ENCODE measurements at places on chromosomes 5 and 9.

DNA sequence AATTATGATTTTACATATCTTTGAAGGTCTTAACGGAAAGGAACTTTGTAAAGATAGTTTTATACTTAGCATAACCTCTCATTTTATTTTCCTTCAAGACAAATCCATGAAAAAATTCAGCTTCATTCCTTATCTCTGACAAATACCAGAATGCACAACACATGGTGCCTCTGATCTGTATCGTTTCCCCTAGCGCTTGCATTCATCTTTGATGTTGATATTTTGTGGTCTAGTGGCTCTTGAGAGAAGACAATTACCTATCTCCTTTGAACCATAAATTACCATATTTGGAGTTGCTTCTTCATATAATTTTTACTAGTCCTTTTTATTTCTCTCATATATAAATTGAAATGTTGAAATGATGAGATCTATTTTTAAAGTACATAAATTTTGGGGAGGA lies 551.3 kb downstream of the PDE4D start:
- no peak for DNase-seq

GRCh38 chr9:111065414-111065813 lies 27.1 kb upstream of the LPAR1 start:
- DNase-seq, result no peak

- no peak for DNase-seq
Observed at GRCh38 chr9:16265688-16266087, 604.8 kb downstream of the BNC2 start.

DNA sequence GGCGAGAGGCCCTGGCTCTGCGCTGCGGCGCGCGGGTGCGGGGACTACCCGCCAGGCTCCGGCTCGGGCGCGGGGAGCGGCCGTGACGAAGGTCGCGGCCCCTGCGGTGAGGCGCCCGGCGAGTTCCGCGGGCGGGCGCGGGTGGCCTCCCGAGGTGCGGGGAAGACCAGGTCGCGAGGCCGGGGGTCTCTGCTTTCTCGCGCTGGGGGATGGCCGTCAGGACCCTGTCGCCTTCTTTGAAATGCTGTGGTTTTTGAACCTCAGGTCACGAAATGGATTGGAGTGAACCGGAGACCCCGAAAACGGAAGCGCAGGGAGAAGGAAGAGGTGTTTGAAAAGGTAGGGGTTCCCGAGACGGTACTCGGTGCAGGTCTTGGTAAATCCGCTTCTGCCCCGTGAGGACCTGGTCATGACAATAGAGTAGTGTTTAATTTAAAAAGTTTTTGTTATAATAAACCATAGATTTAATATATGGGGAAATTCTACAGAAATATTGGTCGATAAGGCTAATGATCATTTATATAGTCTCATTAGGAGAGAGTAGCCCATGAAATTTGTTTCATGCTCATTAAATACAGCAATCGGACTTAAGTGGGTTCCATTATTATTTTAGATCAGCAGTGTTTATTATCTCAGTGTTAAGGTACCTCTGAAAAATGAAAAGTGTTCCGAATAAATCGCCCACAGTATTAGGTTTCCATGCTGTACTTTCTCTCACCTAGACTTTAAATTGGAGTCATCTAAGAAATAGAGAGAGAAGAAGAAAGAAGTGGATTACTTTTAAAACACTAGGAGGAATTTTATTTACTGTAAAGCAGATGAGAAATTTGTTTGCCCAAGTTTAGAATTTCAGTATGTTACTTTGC lies 279.0 kb downstream of the AOPEP start:
- no peak for DNase-seq

DNA sequence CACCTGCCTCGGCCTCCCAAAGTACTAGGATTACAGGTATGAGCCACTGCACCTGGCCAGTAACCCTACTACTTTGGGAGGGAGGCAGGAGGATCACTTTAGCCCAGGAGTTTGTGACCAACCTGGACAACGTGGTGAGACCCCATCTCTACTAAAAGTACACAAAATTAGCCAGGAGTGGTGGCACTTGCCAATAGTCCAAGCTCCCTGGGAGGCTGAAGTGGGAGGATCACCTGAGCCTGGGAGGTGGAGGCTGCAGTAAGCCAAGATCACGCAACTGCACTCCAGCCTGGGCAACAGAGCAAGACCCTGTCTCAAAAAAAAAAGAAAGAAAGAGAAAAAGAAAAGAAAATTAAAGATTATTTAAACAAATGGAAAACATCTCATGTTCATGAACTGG lies 10.3 kb downstream of the GDF9 start:
- DNase-seq, result no peak

- DNase-seq, result no peak
Observed at GRCh38 chr9:112811518-112811917, 61.0 kb downstream of the SNX30 start.

DNA sequence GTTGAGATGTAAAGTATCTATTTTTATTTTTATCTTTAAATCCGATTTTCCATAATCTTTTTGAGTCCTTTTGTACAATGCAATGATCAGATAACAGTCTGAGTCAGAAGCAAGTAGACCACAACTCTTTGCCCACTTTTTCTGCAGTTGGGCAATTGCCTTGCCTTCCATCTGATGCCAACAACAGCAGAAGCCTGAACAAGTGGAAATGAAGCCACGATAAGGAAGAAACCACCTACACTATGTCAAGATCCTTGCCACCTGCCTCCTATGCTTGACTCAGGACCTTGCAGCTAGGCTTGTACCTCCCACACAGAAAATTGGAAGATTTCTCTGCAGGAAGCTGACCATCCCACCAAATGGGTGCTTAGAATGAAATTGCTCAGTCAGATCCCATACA lies 78.6 kb downstream of the ANXA1 start:
- no peak for DNase-seq

DNA sequence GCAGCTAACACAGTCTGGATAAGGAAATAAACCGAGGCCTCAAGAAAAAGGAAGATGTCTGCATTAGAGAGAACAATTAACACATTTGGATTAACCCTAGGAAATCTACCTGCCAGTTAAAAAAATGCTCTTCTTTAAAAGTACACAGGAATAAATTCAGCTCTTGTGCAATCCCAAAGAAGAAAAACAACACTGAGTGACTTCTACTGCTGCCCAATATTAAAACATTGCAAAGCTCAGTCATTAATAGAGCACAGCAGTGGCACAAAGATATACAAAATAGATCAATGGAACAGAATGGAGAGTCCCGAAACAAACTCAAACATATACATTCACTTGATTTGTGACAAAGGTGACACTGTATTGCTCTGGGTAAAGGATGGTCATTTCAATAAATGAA lies 119.7 kb downstream of the GNAQ start:
- DNase-seq, result no peak

DNA sequence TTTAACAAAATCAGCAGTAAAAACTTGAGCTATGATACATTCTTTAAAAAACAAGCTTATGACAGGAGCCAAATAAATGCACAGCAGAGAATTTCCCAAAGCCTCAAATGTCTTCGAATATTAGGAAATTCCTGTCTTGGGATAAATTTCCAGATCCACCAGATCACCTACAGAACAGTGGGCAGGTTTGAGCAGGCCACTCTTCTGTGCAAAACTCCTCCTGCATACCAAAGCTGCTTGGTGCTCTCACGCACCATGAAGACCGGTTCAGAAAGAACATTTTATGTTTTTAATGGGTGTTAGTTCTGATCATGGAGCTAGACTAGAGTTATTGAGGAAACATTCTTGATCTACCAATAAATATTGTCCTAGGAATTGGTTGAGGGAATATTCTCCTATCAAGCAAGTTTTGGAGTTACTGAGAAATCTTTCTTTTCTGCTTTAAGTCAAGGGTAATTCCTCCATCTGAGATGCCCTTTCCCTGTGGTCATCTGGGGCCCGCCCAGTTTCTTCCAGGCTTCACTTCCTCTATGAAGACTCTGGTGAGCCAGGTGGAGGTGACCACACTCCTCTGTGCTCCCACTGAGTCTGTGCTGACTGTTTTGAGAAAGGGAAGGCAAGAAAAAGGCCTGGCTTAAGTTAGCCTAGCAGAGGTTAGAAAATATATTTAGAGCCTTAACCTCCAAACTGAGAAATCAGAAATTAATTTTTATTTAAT lies 17.9 kb downstream of the TNFSF15 start:
- DNase-seq, result no peak

DNA sequence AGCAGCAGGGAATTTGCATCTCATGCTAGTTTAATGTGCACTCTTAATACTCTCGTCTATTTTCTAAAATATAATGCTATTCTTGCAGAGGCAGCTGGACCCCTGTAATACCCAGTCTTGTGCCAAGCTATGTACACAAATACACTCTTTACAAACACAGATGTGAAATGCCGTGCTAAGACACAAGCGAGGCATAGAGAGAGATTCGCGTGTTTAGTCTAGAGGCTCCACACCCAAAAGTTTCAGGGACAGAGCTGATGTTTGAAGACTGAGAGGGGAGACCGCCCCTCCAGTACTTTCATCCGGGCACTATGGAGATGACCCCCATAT lies 1.2 kb downstream of the DPYSL3 start:
- DNase-seq, result no peak

DNA sequence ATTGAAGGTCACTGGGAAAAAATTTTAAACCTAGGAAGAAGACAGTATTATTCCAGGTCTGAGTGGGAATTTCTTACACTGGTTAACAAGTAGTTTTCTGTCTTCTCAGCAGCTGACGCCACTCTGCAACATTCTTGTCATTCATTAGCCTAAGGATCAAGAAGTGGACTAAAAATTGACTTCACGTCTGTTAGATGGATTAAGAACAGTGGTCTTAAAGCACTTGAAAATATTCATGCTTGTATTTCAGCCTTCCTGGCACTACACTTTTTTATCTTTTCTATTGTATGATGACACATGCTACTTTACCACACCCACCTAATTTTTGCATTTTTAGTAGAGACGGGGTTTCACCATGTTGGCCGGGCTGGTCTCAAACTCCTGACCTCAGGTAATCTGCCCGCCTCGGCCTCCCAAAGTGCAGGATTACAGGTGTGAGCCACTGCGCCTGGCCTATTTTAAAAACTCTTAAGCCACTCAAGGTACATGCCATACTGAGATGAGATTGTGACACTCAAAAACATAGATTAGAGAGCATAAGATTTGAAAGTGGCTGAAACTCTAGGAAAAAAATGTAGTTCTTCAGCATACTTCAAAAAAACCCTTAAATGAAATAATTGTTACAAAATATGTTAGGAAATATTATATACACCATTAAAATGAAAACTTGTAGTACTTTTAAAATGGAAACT lies 8.4 kb downstream of the MATR3 start:
- DNase-seq, result no peak

- no peak for DNase-seq
Observed at GRCh38 chr5:126354012-126354857, 69.0 kb upstream of the GRAMD2B start.

DNA sequence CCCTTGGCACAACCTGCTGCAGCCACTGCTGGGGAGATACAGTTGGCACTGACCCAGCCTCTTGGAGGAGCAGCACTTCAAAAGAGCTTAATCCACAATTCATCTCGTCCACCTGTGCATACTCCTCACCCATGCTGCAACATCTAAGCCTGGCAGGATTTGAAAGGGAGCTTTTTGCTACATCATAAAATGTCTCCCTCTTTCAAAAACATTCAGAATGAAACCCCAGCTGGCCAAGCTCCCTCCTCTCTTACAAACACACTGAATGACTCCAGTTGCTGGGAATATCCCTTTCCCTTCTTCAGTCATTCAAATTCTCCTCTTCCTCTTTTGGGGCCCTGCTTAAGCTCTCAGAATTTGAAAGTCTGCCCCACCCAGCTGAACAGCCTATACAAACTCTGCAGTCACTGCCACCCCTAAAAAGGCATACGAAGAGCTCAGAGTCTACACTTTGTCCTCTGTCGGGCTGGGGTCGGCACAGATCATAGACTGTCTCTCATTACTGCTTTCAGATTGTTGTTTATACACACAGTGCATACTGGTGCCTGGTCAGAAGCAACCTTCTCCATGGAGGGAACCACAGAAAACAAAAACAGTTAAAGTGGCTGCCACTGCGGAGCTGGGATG lies 8.8 kb upstream of the C5orf15 start:
- no peak for DNase-seq

GRCh38 chr5:113166852-113167366 lies 190.3 kb downstream of the DCP2 start:
- DNase-seq, result no peak

- DNase-seq, result peak; percentile 75
Observed at GRCh38 chr9:136769710-136770191, 5.4 kb upstream of the LCN15 start.

- no peak for DNase-seq
Observed at GRCh38 chr5:4230471-4230785, 634.8 kb downstream of the IRX1 start.

DNA sequence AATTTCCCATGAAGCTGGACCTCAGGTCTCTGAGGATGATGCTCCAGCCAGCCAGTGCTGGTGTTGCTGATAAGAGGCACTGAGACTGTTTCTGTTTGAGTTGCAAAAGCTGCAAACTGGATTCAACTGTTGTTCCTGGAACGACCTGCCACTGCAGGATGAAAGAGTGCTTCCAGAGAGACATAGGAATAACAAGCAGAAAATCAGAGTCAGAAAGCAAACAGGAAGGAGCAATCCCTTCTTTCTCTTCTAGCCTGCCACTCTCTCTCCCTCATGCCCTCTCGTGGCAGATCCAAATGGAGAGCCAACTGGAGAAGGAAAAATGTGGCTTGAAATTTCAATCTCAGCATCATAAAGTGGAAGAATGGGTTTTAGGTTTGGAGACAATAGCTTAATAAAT lies 110.4 kb downstream of the STARD4 start:
- DNase-seq, result no peak

- peak; percentile 68 for DNase-seq
Observed at GRCh38 chr9:98101868-98102273, 17.2 kb downstream of the TRIM14 start.

- no peak for DNase-seq
Observed at GRCh38 chr9:126695701-126696400, 82.1 kb downstream of the LMX1B start.

DNA sequence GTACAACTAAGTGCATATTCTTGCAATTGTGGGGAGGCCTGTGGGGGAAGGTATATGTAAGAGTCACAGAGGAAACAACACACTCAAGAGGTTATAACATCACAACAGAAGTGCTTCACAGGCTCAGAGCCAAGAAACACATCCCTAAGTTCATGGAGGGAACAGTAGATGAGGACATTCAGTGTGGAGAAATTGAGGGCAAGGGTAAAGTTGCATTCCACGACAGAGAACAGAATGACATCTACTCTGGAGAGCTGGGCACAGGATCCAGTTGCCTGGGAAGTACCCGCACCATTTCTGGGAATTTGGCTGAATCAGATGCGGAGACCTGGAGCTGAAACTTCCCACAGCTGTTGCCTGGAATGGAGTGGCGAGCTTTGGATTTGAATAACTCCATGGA lies 197.2 kb downstream of the NXNL2 start:
- DNase-seq, result no peak

GRCh38 chr5:139470821-139471300 lies at the start of gene SMIM33:
Gene SMIM33 (plus strand): TSS chr5:139471004. CDS start chr5:139471122, 118 bp downstream.
- peak; percentile 64 for DNase-seq

- DNase-seq, result no peak
Observed at GRCh38 chr5:112844489-112844888, 16.6 kb upstream of the SRP19 start.

GRCh38 chr5:135085936-135086725 lies 52.1 kb upstream of the PITX1 start:
- DNase-seq, result no peak

- DNase-seq, result peak; percentile 59
Observed at GRCh38 chr5:57494104-57495098, 11.8 kb upstream of the ACTBL2 start.

GRCh38 chr5:39519079-39519478 lies 94.3 kb upstream of the DAB2 start:
- no peak for DNase-seq

GRCh38 chr5:80146046-80146445 lies 109.8 kb downstream of the SERINC5 start:
- DNase-seq, result peak; percentile 10

Data from activated T-cell treated with anti-CD3 and anti-CD28 coated beads, Interleukin-2, amount 50 U/mL, for 48 hours (primary cell).